ENCODE measurements at places on chromosomes 12 and 14.

DNA sequence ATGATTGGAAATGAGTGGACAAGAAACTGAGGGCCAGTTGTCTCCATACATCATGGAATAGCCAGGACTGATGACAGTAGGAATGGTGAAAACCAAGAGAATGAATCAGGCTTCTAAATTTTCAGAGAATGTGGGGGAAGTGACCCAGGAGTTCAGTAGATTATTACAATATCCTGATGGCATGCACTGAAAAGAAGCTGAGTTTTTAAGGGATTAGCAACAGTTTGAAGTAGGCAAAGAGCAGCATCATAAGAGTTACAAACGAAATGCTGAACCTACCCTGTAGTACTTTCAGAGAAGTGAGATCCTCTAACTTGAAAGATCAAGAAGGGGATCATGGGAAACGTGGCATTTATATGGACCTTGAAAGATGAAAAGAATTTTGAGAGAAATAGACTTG is 13.2 kb downstream of the SLC2A14 start:
- DNase-seq, result no peak

GRCh38 chr14:59036134-59036533 is 152.3 kb upstream of the DAAM1 start:
- DNase-seq, result no peak

DNA sequence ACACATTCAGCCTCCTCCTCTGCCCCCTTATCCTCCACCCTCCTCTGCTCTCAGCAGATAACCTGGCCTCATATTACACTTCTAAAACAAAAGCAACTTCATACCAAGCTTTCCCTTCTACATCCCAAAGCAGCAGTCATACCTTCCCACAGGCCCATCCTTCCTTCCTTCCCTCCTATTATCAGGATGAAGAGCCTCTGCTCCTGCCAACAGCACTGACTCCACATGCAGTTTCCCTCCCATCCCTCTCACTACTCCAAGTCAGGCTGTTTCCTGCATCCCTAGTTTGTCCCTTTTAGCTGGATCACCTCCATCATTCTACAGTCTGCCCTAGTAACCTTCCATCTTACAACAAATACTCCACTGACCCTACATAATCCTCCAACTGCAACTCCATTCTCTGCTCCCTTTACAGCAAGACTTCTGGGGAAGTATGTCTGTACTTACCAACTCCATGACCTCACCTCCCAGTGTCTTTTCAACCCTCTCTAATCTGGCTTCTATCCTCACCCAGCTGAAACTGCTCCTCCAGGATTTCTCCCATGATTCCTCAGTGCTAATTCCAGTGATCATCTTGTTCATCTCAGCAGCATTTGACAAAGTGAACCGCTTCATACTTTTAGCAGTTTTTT is 4.9 kb upstream of the YEATS4 start:
- no peak for DNase-seq

- DNase-seq, result no peak
Observed at GRCh38 chr12:7021956-7022355, 3.7 kb upstream of the LPCAT3 start.

- DNase-seq, result no peak
Observed at GRCh38 chr12:55724940-55725309, 3.9 kb downstream of the CD63 start.

DNA sequence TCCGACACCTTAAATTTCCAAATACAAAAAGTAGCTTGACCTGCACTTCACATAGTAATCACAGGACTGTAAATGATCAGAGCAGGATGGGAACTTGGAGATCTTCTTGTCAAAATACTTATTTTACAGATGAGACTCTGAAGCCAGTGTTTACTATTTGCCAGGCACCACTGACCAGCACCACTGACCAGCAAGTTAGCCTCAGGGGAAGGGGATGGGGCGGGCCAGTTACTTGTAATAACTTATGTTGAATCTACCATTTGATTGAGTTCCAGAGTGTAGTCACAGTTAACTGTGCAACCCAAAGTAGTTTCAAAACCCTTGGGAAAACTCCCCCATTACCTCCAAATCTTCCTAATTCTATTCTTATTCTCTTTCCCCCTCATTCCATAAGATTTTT is 278.4 kb downstream of the PCNX1 start:
- DNase-seq, result no peak

- no peak for DNase-seq
Observed at GRCh38 chr14:73189651-73190050, 47.7 kb upstream of the PAPLN start.

GRCh38 chr14:93753647-93754046 is 34.6 kb downstream of the PRIMA1 start:
- no peak for DNase-seq

GRCh38 chr12:56596815-56597214 is 33.3 kb downstream of the BAZ2A start:
- DNase-seq, result no peak

DNA sequence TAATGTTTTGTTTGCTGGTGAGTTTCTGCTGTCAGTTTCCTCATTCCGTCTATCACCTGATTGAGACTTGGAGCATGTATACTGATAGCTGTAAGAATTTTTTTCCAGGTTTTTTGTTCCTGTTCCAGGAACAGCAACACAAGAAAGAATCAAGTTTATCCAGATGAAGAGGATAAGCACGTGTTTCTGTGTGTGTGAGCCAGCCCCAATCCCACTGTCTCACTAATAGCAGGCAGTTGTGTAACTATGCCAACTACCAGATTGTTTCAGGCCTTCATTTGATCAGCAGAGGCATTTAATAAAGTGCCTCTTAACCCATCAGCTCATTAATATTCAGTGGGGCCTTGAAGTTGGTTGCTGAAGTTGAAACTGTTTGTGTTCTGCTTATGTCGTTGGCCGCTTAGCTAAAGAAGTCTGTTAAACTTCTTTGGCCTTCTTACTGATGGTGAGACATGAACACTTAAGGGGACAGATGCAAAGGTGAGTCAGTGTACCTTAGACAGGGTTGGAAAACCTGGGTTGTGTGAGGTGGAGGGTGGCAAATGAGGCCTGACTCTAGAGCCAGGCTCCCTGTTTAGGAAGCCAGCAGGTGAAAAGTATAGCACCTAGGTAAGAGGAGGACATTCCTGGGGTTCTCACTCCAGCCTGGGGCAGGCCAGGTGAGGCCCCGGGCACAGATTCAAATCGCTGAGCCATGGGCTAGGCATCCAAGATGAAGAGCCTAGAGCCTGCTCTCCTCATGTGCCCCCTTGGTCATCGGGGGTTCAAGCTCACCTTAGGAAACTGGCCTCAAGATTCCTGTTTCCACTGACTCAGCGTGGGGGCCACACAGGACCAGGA is 3.7 kb downstream of the ANKRD13A start:
- peak; percentile 67 for DNase-seq

DNA sequence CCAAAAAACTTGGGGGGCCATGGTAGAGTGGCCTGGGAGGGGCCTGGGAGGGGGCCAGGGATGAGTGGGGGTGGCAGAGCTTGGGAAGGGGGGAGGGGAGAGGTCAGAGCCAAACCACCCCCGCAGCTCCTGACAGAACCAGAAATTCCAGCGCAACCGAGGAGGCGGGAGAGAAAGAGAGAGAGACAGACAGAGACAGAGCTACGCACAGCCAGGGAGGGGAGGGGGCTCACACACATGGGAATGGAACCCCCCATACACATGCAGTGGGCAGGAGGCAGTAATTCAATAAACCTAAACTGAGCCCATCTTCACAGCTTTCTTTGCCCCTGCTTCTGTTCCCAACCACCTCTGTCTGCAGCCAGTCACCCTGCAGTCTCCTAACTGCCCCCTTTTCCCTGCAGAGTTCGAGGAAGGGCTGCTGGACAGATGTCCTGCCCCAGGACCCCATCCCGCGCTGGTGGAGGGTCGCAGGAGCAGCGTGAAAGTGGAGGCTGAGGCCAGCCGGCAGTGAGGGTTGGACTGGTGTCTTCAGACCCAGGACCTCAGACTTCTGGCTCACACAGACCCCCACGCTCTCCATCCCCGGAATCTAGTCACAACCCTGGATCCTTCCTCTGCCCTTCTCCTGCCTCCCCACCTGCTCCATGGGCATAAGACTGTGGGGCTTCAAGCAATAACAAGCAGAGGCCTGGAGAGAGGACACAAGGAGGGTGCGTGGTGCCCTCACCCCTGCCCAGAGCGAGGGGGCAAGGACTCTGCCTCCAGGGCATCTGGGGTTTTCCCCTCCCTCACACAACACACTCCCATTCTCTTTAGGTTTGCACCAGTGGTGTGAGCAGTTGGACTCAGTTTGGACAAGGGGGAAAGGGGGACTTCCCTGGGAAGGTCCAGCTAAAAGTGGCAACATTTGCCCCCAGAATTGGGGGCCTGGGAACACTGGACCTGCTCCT is 5.6 kb downstream of the NAB2 start:
- DNase-seq, result no peak

DNA sequence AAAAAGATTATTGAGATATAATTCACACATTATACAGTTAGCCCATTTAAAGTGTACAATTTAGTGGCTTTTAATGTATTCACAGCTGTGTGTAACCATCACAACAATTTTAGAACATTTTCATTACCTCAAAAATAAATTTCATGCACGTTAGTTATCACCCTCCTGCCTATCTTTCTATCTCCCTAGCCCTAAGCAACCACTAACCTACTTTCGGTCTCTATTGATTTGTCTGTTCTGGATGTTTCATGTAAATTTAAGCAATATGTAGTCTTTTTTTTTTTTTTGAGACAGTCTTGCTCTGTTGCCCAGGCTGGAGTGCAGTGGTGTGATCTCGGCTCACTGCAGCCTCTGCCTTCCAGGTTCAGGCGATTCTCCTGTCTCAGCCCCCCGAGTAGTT is 439.4 kb downstream of the PCNX1 start:
- DNase-seq, result no peak

DNA sequence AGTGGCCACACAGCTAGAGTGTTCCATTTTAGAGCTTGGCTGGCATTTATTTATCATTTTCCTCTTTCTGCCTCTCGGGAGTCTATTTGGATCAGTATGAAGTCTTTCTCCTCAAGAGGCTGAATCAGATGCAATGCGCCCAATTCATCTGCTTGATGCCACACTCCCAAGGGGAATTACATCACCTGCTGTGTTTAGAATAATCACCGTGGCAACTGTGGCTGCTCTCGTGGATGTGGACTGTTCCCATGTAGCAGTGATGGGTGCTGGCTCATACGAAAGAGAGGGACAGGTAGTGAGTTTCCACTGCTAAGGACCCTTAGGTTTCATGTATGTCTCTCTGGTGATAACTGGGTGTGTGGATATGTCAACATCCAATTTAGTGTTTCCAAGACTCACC is 70.7 kb downstream of the SRRM4 start:
- no peak for DNase-seq

GRCh38 chr12:103848917-103849491 is 8.0 kb upstream of the NT5DC3 start:
- DNase-seq, result no peak

DNA sequence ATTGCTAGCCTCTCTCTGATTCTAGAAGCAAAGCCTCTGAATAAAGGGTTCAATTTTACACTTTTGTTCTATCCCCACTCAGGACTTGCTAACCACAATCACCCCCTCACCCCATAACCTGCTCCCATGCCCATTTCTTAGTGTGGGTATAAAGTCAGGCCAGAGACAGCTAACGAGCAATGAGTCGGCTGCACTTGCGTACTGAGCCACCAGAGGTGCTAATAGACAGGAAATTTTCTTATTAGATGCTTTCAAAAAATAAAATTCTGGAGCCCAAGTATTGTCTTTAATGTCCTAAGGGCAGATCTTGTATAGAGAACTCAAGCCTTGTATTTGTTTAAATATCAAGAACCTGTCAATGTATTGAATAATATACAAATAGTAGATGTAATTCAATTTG is 256.9 kb downstream of the SYT1 start:
- DNase-seq, result no peak

GRCh38 chr14:92409043-92409442 is 86.1 kb downstream of the SLC24A4 start:
- no peak for DNase-seq

Data from RWPE2 (cell line).